ENCODE measurements at places on chromosomes 3 and 15.

- DNase-seq, result no peak
Observed at GRCh38 chr3:102026656-102027055, 177.3 kb downstream of the NFKBIZ start.

- peak; percentile 86 for DNase-seq
Observed at GRCh38 chr3:129829640-129830039, 63.9 kb downstream of the TMCC1 start.

DNA sequence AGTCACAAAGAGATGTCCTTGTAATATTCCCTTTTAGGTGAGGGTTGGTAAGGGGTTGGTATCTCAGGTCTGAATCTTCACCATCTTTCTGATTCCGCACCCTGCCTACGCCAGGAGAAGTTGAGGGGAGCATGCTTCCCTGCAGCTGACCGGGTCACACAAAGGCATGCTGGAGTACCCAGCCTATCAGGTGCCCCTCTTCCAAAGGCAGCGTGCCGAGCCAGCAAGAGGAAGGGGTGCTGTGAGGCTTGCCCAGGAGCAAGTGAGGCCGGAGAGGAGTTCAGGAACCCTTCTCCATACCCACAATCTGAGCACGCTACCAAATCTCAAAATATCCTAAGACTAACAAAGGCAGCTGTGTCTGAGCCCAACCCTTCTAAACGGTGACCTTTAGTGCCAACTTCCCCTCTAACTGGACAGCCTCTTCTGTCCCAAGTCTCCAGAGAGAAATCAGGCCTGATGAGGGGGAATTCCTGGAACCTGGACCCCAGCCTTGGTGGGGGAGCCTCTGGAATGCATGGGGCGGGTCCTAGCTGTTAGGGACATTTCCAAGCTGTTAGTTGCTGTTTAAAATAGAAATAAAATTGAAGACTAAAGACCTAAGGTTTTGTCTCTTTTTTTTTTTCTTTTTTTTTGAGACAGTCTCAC is 19.8 kb downstream of the TYRO3 start:
- DNase-seq, result no peak

DNA sequence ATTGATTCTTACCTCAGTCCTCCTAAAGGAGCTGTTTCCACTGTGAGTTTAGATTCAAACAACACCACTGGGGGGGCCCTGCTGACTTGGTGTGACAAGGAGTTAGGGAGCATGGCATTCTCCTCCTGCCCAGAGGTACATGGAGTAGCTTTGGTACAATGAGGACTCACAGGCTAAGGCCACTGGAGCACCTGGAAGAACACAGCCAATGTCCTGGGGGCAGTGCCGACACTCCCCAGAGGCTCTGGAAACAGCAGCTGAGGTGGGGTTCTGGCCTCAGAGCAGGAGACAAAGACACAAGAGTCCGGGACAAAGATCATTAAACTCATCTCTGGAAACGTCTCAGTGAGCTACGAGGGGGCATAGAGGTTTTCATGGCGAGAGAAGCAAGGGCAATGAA is 69.7 kb upstream of the POMGNT2 start:
- DNase-seq, result no peak

DNA sequence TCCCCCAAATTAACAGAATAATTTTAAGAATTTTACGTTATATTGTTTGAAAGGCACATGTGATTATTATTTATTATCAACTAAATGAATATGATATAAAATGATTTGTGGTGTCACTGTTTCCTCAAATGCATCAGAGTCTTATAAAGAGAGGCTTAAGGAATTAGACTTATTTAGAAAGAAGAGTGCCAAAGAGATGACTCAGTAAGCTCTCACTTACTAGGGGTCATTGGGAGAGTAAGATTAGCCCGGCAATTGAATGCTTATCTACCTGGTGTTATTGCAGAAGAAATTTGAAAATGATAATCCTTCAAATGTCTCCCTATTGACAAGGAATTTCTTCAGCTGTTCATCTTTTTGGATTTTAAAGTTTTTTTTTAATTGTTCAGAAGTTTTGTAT is 408.7 kb downstream of the OXSM start:
- no peak for DNase-seq

DNA sequence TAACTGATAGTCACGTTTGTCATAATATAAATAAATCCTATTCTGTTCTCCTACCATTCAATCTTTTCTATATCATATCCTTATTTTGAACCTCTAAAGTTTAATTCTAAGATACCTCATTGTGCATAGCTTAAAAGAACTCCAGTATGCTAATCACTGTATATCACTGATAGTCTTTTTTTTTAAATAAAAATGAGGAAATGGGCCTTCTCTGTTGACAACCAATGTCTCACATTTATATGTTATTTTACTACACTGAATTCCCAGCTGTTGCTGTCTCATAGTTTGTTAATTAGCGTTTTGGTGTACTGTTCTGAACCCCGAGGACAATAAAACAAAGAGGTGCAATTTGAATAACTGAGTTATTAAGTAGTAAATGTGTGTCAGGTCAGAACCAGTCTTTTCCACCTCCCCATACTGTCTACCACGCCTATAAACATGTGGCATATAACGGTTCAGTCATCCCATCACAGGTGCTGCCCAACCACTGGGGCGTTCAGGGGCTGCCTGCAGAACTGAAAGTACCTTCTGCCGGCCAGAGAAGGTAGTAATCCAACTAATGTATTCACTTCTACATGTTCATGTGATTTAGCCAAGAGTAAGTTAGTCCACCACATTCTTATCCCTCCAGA is 14.9 kb downstream of the CBLB start:
- DNase-seq, result no peak

DNA sequence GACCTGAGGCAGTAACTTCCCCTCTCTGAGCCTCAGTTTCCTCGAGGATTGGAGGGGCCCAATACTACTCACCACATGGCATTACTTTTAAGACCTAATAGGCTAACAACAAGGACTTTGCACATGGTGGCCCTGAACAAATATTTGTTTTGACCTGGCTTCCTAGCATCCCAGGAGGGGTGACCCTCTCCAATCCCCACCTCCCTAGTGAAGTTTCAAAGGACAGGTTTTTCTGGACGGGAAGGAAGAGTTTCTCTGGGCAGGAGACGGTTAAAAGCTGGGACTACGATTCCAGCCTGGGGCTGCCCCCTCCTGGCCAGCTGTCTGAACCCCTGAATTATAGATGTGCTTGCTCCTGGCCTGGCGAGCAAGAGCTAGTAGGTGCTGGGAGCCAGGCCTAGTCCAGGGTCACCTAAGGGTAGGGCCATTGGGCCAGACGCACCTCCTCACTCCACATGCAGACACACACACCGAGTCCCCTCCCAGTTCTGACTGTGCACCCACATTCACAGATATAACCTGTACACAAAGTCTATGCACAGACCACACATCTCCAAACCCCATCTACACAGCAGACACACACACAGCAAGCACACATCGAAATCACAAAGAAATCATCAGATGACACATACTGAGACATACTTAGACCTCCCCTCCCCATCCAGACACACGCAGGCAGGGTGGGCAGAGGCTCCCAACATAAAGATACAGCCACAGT is 2.7 kb upstream of the ISL2 start:
- peak; percentile 32 for DNase-seq

- DNase-seq, result no peak
Observed at GRCh38 chr3:141267629-141268028, 36.0 kb downstream of the PXYLP1 start.

DNA sequence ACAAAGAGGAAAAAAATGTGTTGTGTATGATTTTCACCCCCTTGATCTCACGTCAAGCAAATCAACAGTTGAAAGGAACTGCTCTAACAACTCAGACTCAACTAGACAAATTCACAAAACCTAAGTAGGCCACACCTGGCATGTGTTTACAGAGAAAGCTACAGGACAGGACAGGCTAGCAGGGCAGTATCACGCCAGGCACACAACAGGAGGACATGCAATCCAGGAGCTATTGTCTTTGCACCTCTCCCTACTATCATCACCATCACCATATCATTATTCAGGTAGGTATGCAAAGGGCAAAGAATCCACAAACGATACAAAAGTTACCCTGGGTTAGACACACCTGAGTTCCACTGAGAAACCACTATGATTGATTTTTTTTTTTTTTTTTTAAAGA is 86.4 kb downstream of the TBL1XR1 start:
- no peak for DNase-seq
